Activated CD4-positive, alpha-beta T cell treated with anti-CD3 and anti-CD28 coated beads, Interleukin-2, amount 50 U/mL, for 48 hours (primary cell): ENCODE measurements at places on chromosomes 1 and 21.

GRCh38 chr21:34836103-34836932 lies 167.5 kb downstream of the CLIC6 start:
- DNase-seq = peak; percentile 40

DNA sequence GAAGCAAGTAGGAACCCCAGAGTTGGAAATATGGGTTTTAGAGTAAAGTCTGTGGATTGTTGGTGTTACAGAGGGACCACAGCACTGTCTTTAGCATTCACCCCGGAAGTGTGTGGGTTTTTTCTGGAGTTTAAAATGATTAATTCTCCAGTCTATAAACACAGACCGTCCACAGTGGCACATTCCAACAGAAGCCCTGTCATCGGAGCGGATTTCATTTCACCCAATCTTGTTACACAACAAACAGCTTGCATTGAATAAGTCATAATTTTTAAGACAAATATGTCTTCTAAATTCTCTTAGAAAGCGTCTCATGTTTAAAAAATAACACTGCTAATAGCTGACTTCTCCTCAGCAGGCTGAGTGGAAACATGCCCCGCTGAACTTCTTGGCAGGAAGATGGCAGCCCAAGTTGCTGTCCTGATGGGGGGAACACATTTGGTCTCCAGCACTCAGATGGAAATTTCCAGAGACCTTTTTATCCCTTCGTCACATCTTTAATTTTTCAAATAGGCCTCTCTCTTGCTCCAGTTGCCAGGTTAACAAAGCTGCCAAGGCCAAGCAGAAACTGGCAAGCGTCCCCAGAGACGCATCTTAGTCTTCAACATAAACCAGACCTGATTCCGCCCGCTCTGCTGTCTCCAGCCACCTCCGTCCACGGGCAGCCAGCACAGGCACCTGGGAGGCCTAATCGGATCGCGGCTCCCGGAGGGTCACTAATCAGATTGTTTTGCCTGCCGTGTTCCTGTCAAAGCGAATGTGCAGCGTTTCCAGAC lies 28.8 kb upstream of the SLC19A1 start:
- no peak for DNase-seq

GRCh38 chr21:46095083-46095719 lies 2.7 kb upstream of the COL6A2 start:
- no peak for DNase-seq

GRCh38 chr1:48523558-48523957 lies 51.6 kb upstream of the SPATA6 start:
- no peak for DNase-seq

GRCh38 chr1:205245096-205245495 lies 17.4 kb downstream of the TMCC2 start:
- DNase-seq = no peak

DNA sequence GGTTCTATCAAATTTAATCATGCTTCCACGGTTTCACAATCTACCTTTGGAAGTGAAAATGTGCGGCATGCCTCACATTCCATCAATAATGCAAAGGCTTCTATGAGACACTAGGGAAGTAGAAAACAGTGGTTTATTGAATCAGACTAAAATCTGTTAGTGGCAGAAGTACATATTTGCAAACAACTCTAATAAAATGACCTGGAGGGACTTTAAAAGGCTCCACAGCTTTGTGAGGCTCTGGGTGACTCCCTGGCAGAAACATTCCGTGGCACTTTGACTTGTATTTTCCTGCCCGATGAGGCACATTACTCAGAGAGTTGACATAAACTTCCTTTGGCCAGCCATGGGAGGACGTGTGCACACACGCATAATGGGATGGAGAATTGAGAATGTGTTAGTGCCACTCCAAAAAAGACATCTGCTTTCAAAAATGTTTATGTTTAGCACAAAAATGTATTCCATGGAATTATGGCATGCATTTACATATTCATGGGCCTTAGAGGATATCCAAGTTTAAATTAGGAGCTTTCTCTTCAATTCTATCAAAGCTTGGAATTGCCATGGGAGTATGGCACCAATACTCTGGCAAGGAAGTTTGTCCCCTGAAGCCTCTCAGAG lies 60.0 kb upstream of the SSX2IP start:
- DNase-seq = no peak

GRCh38 chr1:115089420-115090185 lies at the start of gene TSPAN2:
TSS of gene TSPAN2 (minus strand) at chr1:115089503. CDS start at chr1:115089432, 71 bp downstream.
- DNase-seq = peak; percentile 36

DNA sequence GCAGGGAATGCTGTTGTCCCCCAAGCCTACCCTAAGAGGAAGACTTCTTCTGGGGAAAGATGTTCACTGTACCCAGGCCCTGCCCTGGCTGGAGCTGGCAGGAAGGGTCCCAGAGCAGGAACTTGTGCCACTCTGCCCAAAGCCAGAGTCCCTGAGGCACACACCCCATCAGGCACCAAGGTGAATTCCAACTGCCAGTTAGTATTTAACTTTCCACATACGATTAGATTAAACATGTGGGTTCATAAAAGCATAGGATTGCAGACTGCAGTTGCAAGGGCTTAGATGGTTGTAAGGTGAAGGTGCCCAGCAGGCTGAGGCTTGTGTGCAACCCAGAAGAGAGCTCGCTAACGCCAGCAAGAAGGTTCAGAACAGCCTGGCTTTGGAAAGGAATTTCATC lies at the start of gene KCNE2:
TSS of gene KCNE2 (plus strand) at position 274 of the 400 bp plus-strand sequence. CDS start 6,473 bp downstream, outside the sequence.
- no peak for DNase-seq

- DNase-seq = no peak
Observed at GRCh38 chr1:207321790-207322645, 540 bp downstream of the CD55 start.

- no peak for DNase-seq
Observed at GRCh38 chr1:181123173-181123572, 34.7 kb downstream of the IER5 start.

- no peak for DNase-seq
Observed at GRCh38 chr1:220803401-220804201, 16.9 kb downstream of the MTARC1 start.

GRCh38 chr21:43321111-43321510 lies 105.8 kb downstream of the SIK1 start:
- DNase-seq = no peak

DNA sequence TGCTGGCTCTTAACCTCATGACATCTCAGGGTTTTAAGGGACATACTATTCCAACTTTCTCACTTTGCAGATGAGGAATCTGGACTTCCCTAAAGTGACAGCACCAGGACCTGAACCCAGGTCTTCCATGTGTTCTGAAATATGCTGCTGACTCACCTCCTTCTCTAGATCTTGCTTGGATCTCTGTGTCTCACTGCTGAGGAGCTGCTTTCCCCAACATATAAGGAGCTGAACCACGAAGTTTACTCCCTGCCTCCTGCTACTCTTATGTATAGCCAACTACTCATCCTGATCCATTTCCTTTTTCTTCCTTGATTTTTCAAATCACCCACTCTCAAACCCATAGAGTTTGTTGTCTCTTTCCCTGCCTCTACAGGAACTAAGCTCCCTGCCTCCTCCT lies 38.2 kb downstream of the ALG14 start:
- DNase-seq = no peak

- no peak for DNase-seq
Observed at GRCh38 chr21:33390479-33390878, 12.7 kb upstream of the IFNGR2 start.

GRCh38 chr1:109789551-109790180 lies 25.9 kb upstream of the EPS8L3 start:
- no peak for DNase-seq

GRCh38 chr1:78619803-78620579 lies at the start of gene IFI44L:
TSS of gene IFI44L (plus strand) at chr1:78620448. CDS start at chr1:78627916, 7,468 bp downstream.
- peak; percentile 64 for DNase-seq

DNA sequence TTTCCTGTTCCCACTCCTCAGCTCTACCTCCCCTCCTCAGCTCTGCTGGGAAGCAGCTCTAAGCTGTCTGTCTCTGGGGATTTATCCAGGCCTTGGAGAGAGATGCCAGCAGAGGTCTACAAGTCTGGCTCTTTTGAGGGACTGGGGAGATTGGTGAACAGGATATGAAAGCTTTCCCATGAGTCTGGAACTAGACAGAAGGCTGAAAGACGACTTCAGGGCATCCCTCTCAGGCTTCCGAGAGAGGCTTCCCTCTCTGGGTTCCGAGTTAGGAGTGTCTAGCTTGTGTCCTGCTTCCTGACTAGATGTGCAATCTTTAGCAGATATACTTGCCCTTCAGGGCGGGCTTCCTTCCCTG lies 733 bp downstream of the TMEM35B start:
- no peak for DNase-seq

- no peak for DNase-seq
Observed at GRCh38 chr1:232388363-232388762, 241.6 kb downstream of the SIPA1L2 start.

- no peak for DNase-seq
Observed at GRCh38 chr1:112605633-112606327, 13.2 kb downstream of the ST7L start.

GRCh38 chr1:83901547-83902155 lies 97.3 kb downstream of the TTLL7 start:
- DNase-seq = no peak

- DNase-seq = no peak
Observed at GRCh38 chr1:183403498-183403897, 14.7 kb downstream of the NMNAT2 start.

DNA sequence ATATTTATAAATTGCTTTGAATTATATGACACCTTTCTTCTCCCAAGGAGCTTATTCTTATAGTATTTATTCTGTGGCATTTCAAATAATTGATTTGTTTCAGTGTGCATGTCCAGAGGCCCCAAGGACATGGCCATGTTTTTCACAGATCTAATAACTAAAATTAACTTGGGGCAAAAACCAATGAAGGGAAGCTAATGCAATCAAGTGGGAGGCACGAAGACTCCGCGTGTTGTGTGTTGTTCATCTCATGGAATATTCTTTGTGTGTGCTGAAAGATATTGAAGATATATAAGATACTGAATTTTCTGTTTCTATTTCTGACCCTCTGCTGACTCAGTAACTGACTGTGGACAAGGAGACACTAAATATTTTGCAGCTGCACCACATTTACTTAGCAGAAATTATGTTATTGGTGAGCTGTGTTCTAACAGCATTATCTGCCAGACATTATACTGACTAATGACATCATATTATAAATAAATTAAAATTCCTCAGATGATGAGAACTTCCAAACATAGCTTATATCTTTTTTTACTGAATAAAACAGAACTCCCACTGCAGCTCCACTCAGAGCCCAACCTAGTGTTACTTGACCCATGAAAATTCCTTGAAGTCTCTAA lies 519.3 kb upstream of the CXADR start:
- DNase-seq = no peak

DNA sequence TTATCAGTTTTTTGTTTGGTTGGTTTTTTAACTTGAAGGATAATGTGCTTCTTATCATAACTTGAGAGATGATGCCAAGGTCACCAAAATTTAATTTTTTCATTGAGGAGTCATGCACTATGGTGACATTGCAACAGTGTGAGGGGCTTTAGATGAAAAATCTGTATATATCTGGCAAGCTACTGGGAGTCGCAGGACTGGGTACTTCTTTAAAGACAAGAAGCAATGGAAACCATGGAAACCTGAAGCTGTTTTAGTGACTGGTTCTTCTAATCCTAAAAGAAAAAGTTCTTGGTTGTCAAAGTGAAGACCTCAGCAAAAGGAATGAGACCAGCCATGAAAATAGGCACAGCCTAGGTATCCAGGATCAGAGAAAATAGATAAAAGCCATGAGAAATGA lies 31.1 kb downstream of the ZC3H11B start:
- DNase-seq = no peak

DNA sequence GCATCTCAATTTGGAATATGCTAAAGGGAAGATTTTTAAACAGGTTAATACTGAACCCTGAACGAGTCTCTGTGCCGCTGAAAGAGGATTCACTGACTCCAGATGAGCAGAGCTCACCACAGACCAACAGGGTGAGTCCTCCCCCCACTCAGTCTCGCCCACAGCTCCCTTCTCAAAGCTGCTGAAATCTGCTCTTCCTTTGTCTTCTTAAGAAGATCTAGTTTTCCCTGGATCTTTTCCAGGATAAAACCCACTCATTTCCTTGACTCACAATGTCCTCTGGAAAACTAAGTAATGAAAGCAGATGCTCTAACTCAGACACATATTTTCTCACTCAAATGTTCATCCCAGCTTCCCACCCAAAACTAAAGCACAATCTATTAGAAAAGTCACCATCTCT lies 447.0 kb upstream of the PKN2 start:
- DNase-seq = no peak

GRCh38 chr1:160911441-160911840 lies 26.5 kb upstream of the ITLN1 start:
- DNase-seq = no peak

DNA sequence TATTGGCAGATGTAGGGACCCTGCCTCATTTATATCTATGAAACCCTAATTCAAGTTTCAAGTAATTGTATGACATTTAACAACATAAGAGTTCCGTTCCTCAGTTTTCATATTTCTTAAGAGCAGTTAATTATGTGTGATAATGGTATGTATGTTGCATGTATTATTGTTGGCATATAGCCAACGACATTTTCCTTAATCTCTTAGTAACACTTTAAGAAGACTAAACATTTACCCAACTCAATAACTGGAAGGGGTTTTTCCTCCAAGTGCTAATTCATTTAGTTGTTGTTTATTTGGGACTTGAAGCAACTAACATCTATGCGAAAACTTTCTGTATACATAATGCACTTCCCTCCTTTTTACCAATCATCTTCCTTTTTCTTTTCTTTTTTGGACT lies 1.5 kb upstream of the RALGPS2 start:
- no peak for DNase-seq

GRCh38 chr21:45542242-45542666 lies at the start of gene SLC19A1:
TSS of gene SLC19A1 (minus strand) at chr21:45542440. CDS start at chr21:45537959, 4,481 bp downstream.
- DNase-seq = peak; percentile 75

GRCh38 chr1:79117376-79117775 lies 110.8 kb upstream of the ADGRL4 start:
- DNase-seq = no peak

DNA sequence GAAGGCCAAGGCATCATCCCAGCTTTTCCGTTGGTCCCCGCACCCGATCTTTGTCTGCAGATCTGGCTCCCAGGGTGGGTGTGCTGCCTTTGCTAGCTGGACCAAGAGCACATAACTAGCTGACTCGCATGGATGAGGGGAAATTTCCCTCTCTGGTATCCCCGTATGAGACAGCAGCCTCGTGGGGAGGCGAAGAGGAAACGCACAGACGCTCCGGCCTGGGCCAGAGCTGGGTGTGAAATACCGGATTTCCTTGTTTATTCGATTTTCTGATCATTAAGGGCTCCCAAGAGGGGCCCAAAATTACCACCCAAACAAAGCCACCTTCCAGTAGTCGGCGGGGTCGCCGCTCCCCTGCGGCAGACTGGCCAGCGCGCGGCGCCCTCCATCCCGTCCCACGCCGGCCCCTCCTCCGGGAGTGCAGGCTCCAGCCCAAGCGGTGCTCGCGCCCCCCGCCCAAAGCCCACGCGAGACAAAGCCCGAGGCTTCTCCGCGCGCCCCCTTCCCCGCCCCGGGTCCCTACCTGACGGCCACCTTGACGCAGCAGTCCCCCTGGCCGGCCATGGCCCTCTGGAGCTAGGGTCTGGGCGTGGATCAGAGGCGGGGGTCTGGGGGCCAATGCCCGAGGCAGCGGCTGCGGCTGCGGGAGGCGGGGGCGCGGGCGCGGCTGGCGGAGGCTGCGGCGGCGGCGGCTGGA lies 546 bp downstream of the KIF21B start:
- DNase-seq = peak; percentile 59

- no peak for DNase-seq
Observed at GRCh38 chr1:40658751-40659648, 6.5 kb downstream of the RIMS3 start.
